HTR-8/SVneo (cell line): ENCODE measurements at places on chromosomes 12 and 14.

DNA sequence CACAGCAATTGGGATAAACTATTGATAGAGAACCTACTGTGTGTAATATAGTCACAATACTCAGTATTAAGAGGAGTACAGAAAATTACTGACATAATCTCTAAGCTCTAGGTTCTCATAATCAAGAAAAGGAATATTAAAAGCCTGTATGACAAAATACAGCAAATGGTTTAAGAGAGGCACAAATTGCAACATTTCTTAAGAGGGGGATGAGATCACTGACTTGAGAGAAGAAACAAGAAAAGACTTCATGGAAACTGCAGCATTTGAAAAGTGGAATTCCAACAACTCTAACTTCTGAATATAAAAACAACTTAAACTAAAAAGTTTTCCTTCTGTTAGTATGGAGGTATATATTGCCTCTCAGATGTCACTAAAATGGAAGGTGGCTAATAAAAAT is 89.7 kb downstream of the NUMB start:
- no peak for DNase-seq

- no peak for DNase-seq
These were observed 14.4 kb downstream of the CD9 start for GRCh38 chr12:6214633-6215032.

DNA sequence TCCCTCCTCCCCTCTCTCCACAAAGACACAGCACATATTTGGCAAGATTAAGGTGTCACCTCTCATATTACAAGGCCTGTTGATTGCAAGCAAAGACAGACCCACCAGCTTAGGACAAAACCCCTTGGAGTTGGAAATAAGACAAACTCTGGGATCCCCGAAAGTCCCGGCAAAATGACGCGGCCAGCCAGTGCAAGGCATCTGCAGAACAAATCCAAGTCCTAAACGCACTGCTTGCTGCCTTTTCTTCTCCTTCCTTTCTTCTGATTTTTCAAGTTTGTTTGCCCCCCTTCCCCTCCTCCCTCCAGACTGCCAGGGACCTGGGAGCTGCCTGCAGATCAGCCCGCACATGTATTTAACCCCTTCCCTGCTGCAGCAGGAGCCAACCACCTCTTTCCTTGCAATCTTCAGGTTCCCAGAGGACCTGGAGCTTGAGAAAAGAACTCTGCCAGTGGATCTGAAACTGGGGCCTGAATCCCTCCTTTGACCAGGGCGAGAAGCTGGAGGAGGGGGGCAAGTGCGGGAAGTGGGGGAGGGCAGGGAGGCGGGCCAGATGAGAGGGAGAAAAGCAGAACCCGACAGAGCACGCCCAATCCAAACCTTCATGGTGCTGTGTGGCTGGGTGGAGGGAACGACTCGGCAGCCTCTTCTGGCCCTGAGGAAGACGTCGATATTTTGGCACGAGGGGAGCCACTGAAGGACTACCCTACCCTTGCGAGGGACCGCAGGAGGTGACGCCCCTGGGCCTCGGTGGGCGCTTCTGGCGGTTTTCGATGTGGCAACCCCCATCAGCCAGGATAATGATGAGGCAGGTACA is 2.0 kb upstream of the NTF3 start:
- DNase-seq = no peak

DNA sequence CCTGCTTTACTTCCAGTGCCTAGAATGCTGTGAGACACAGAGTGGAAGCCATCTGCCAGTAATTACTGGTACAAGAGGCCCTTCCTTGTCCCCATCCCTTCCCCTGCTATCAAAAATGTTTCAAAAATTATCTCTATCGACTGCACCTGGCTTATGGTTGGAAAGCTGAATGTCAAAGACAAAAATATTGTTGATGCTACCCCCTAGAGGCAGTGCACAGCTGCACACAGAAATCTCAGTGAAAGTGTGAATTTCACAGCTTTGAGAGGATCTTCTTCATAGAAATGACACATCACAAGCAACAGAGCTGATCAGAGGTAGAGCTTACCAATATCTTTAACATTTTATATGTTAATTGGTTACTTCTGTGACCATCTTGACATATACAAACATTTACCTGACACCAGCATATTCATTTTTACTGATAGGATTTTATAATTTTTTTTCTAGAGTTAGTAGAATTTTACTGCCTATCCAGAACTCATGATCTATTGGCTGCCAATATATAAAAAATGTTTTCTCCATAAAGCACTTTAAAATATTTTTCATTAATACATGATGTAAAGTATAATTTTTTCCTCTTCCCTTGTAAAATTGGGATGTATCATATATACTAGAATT is 138.0 kb downstream of the AACS start:
- no peak for DNase-seq

DNA sequence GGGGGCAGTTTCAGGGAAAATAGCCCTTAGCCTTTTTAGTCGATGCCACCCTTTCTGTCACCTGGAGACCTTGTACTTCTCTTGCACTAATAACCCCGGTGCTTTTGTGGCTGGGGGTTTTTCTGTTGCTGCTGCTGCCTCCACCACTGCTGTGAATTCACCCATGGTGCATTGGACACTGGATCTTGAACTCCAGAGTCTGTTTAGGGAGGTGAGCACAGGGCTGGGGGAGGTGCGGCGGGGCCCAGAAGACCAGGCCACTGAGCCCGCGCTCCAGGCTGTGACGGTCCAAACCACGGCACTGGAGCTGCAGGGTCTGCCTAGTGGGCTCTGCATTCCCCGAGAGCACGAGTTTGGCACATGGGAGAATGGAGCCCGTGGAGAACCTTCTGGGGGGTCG is 100.6 kb downstream of the NINJ2 start:
- DNase-seq = no peak

DNA sequence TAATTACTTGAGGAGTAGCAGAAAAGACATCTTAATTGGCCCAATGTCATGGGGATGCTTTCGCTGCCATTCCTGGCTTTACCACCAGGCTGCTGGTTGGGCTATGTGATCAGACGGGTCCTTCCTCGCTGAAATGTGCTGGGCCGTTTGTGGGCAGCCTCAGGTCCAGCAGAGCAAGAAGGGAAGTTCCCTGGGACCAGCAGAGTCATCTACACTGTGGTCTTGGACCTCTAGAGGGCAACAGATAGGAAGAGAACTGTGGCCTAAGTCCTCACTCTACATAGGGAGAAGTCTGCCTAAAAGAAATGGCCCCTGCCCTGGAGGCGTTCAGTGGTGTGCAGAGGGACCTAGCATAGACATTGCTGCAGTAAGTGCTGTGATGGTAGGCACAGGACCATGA is 10.9 kb downstream of the EVL start:
- DNase-seq = no peak

- no peak for DNase-seq
These were observed 48.2 kb upstream of the TPH2 start for GRCh38 chr12:71890475-71890874.

DNA sequence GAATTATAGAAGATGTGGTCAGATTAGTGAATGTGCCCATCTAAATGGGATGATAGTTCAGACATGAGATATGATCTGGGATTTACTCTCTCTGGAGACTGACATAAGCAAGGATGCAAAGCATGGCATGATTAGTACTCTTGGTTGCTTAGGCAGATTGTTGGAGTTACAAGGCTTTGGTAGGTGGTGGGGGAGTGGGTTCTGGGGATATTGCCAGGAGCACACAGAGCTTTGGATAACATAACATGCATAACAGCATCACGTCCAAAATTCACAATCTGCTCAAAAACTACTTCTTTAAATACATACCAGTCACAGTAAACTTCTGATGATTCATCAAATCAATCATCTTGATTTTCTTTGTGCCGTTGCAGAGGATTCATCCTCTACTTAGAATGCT is 287.4 kb downstream of the ACSS3 start:
- no peak for DNase-seq

DNA sequence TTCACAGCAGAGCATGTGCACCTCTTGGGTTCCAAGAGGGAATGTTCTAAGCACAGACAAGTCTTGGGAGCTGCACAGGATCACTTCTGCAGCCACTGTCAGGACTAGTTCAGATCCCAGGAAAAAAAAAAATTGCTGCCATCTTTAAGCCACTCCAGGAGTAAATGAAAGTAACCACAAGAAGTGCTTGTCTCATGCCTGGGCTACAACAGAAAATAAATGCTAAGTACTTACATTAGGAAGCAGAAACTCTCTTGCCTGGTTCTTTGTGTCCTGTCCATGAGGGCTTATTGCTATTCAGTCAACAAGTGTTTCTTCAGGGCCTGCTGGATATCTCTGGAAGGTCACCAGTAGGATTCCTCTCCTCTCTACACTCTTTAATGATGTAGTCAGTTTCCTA is 176.1 kb downstream of the KTN1 start:
- no peak for DNase-seq

GRCh38 chr12:39199351-39199750 is 243.6 kb downstream of the KIF21A start:
- DNase-seq = no peak

DNA sequence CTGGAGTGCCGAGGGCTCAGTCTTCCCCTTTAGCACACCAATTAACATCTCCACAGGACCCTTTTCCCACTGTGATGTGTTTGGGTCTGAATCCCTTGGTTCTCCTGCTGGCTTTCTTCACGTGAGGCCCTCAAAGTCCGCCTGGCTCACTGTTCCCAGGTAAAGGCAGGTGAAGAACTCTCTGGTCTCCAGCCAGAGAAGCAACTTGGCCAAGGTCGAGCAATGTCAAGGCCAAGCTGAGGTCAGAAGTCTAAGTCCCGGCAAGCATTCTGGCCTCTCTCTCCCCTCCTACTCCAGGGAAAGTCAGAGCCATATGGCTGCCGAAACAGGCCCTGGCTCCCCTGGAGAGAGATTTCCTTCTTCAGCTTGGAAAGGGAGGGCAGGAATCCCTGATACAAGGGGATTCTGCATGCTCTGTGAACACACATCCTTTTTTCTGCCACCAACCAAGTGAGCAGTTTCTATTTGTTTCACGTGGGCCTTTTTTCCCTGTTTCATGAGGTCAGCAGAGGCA is 61.4 kb upstream of the ESRRB start:
- no peak for DNase-seq

- no peak for DNase-seq
These were observed 278.9 kb upstream of the SOX5 start for GRCh38 chr12:24228371-24228770.

DNA sequence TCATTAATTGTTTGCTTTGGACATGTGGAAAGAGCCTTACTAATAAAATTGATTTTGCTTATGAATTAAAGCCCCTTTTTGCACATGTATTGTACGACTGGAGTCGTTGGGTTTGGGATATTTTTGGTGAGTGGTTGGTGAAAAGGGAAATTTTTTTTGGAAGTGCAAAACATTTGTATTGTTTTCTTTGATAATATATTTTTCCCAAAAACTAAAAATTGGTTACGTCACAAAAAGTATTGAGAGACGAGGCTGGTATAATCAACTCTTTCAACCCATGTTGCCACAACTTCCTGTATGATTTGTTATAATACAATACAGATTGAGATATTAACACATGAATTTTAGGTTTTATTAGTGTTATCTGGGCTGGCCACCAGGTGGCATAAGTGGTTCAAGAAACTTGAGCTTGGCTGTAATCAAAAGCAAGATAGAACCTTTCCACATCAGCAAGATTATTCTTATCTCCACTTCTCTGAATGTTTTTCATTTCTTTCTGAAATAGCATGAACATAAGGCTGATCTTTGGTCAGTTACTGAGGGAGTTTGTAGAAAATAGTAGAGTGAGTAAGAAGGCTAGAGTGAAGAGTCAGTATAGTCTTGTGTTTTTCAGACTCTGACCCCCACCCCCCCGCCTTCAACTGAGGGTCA is 8.7 kb downstream of the NGDN start:
- peak; percentile 27 for DNase-seq

GRCh38 chr12:118358612-118359540 is 13.8 kb downstream of the TAOK3 start:
- no peak for DNase-seq

DNA sequence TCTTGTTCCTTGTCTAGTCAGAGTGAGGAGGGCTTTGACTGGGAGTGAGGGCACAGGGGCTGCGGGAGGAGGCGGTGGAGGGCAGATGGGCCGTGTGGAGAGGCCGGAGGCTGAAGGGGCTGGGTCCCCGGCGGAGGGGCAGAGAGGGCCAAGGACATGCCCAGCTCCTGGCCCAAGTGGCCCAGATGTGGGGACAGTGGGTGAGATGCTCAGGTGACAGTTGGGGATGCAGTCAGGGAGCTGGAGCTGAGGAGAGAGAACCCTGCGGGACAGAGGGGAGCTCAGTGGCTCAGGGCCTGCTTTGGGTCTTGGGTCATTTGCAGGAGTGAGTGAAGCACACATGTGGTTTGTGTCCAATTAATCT is 26.5 kb upstream of the PLD4 start:
- DNase-seq = no peak

GRCh38 chr12:102120886-102121285 is 903 bp downstream of the PARPBP start:
- peak; percentile 6 for DNase-seq

DNA sequence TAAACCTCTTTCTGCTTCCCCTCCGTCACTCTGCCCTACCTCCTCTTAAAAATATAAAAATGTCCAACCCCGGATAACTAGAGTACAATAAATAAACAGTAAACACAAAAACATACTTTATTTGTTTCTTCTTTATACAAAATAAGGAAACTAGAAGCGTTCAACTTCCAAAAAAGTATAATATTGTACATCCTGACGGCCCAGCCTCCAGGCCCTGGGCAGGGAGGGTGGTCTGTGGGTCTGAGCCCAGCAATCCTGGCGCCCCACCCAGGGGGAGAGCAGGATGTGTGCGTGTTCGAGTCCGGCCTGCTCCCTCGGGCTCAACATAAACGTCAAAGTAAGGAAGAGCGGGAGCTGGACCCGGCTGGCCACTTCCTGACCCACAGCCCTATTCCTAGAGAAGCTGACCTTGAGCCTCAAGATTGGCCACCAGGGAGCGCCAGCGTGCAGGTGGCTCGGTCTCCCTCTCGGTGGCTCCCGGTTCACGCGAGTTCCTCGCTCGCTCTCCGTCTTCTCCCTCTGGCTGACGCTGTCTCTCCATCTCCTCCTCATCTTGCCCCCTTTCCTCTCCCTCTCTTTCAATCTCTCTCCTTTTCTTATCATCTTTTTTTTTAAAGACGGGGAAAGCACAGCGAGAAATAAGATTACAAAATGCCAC is 9.4 kb downstream of the LHX5 start:
- DNase-seq = peak; percentile 85

DNA sequence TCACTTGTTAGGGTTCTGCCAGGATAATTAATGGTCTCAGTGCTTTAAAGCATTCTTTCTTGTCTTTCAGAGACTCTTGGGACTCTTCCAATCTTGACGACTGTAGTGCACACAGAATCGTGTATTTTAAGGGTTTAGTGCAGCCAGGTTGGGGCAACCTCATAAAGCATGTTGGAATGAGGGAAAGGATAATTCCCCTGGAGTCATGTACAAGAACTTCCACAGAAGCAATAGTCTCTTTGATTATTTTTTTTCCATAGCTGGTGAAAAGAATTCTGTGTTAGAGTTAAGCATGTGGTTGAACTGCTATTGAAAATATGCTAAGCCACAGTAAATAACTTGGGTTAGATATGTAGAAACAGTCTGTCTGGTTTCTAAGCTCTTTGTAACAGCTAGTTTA is 246.8 kb upstream of the DAAM1 start:
- DNase-seq = no peak

- DNase-seq = no peak
These were observed 84.9 kb upstream of the DIO3 start for GRCh38 chr14:101476258-101476915.

GRCh38 chr14:104586832-104587620 is 7.5 kb downstream of the C14orf180 start:
- no peak for DNase-seq
